NCI-H187 treated with DMSO at 0.1 percent for 48 hours (cell line): ENCODE measurements at places on chromosomes 7 and 10.

- no peak for DNase-seq
Measured at GRCh38 chr10:51198170-51198569, 123.9 kb downstream of the PRKG1 start.

GRCh38 chr7:6482307-6482706 is 34.6 kb upstream of the DAGLB start:
- no peak for DNase-seq

GRCh38 chr10:51382181-51382580 is 307.9 kb downstream of the PRKG1 start:
- no peak for DNase-seq

DNA sequence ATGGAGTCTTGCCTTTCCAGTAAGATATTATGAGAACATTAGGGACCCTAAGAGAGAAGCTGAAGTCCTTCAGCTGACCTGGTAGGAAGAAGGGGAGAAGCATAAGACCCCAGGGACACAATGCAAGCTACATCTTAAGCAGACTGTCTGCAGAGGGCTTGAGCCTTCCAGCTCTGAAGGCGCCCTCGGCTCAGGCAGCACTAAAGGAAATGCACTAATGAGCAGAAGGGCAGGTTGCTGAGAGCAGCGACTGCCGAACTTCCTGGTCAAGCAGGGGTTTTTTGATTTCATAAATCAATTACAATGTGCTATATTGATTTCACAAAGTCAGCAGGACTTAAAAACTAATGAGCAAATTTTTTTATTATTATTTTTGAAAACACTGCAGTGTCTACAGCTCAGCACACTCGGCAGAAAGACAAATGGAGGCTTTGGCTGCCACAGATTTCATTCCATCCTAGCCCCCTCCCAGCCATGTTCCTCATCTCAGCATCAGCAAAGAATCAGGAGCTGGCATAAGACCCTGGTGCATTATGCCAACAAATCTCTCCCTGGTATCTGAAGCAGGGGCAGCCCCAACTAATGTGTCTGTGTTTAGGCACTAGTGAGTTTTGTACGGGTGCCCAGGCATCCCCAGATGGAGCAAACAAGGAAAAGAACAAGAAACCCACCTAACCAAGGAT is 57.1 kb downstream of the LRRTM3 start:
- DNase-seq = no peak

GRCh38 chr10:15879058-15879457 is 18.8 kb upstream of the MINDY3 start:
- no peak for DNase-seq

DNA sequence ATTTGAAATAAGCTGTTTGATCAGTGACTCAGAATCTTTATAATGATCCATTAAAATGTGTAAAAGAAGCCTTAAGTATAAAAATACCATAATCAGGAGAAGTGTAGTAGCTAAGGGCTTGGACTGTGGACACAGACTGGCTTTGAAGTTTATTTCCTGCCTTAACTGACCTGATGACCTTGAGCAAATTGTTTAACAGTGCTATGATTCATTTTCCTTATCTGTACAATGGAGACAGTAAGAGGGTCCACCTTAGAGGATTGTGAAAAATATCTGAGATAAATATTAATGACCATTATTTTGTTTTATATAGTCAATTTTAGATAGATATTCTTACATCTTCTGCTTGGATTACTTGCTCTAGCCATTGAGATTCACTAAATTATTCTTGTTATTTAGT is 13.3 kb upstream of the RPA3 start:
- no peak for DNase-seq

- no peak for DNase-seq
Measured at GRCh38 chr10:50361946-50362345, 110.6 kb upstream of the ASAH2 start.

- DNase-seq = no peak
Measured at GRCh38 chr7:3559278-3559677, 258.2 kb downstream of the SDK1 start.

DNA sequence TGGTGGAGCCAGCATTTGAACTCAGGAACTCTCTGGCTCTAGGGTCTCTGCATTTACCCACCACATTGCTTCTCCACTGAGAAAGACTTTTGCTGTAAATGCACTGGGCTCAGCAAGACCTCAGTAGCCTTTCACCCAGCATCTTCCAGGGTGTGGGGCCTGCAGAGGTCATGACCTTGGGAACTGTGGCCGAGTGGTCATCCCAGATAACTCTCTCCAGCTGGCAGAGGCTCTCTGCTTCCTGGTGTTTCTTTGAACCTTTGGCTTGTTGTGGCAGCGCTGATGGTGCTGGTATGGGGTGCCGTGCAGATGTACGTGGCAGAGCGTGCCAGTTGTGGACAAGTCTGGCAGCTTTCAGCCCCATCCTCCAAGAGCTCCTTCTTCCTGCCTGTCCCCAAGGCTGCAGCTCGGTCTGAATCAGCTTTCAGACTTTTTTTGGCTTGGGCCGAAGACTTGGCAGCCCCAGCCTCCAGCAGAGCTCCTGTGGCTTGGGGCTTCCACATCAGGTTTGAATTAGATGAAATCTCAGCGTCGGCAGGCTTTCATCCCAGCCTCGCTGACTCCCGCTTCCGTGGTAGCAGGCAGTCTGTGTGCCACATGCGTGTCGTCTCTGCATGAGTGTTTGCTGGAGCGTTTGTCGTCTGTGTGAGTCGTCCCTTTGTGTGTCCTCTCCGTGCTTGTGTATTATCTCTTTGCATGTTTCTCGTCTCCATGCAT is 21.5 kb downstream of the ADAMTS14 start:
- no peak for DNase-seq

DNA sequence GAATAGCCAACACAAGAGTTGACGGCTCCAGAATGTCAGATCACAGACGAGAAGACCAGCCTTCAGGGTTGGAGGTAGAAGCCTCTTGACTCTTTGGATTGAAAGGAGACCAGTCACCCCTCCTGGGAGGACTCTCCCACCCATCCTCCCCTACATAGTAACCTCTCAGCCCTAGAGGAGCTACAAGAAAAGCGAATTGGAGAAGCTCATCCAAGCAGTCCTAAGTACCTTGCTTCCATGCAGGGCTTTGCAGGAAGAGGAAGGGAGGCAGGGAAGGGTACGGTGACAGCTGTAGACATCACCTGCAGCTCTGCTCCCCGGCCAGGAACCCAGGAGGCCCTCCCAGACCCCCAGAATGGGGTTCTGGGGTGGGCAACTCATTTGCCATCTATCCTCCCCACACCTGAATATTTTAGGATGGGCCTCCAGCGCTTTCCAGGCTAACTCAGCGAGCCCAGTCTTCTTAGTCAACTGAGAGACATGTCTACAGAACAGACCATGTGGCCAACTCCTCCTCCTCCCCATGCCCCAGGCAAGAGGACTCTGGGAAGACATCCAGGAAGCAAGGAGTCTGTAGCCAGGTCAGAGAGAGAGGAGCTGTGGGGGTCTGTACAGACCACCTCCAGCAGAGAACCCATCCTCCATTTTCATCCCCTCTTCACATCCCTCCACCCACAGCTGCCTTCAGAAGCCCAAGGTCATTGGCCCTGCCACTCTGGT is 55.6 kb upstream of the LBX1 start:
- no peak for DNase-seq

GRCh38 chr7:134014935-134015334 is 112.2 kb upstream of the LRGUK start:
- DNase-seq = no peak

DNA sequence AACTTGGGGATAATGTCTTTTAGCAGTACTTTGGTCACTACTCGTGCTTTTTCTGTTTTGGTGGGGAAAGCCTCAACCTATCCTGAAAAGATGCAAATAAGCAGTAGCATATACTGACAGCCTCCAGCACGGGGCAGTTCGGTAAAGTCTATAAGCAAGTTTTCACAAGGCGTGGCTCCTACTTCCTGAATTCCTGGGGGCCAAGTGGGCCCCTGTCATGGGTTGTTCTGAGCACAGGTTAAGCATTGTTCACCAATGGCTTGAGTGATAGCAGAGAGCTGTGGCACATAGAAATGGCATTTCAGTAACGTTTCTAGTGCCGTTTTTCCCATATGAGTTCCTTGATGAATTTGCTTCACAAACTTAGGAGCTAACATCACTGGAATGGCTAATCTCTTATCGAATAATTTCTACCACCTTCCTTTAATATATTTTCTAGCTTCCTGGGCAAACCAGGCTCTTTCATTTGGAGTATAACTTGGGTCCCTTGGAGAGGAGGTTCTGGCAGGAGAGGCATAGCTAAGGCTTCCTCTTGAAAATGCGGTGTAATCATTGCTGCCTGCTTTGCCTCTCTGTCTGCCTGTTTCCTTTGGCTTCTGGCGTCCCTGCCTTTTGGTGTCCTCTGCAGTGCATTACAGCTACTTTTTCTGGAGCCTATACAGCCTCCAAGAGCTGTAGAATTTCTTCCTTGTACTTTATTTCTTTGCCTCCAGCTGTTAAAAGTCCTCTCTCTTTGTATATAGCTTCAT is 11.7 kb upstream of the ZNF239 start:
- no peak for DNase-seq

DNA sequence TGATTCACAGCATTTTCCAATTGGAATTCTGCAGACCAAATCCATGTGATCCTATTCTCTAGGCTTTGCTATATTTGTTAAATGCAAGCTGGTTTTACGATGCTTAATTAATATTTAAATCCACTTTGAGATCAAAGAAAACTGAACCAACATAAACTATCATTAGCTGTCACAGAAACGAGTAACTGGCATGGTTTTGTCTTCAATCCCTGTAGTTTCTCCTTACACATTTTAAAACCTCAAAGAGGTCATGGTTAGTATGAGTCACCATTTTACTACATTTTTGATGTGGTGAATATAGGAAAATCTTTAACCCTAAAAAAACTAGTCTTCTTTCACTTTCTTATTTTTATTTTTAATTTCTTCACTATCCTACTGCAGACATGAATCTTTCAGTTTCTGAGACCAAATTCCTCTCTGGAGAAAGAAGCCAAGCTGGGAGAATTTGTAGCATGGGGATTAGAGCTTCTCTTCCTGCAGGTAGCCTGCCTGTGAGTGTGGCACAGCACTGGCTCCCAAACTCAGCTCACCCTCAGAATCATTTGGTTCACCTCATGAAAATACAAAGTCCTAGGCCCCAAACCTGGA is 8.7 kb upstream of the LIPM start:
- no peak for DNase-seq

GRCh38 chr10:71713135-71714030 is 6.2 kb downstream of the C10orf105 start:
- no peak for DNase-seq

DNA sequence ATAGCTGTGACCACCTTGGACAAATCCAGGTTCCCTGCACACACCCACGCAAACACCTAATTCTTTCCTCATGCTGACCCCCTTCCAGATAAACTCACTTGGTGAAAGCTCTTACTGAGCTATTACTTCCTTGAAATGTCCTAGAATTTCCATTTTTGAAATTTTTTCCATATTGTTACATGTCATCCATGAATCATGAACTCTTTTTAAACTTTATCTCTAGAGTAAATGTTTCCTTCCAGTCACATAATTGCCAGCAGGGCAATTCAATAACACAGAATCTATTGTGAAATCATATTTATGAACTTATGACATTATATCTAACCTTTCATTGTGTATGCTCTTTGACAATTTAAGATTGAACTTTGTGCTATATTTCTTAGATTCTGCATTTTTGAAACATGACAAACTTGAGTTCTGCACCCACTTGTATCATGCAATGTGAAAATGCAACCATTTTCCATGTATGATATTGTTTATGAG is 26.8 kb upstream of the FGL2 start:
- no peak for DNase-seq

GRCh38 chr10:26717476-26717875 is 20.0 kb downstream of the PDSS1 start:
- no peak for DNase-seq

DNA sequence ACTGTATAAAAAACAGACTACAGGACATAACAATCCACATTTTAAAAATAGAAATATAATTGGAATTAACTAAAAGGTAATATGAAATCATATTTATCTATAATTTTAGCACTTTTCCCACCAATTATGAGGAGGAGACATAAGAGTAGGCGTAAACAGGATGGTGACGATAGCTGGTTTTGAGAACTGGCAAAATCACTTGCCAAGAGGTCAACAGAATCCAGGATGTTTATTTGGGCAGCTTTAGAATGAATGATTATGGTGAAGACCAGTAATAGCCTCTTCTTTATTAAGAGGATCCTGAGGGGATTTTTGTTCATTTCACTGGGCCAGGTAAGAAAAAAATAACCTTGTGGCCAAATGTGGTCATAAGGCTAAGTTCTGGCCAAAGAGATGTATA is 67.2 kb downstream of the TPK1 start:
- DNase-seq = no peak

- DNase-seq = no peak
Measured at GRCh38 chr7:45897042-45897690, 8.9 kb downstream of the IGFBP1 start.

DNA sequence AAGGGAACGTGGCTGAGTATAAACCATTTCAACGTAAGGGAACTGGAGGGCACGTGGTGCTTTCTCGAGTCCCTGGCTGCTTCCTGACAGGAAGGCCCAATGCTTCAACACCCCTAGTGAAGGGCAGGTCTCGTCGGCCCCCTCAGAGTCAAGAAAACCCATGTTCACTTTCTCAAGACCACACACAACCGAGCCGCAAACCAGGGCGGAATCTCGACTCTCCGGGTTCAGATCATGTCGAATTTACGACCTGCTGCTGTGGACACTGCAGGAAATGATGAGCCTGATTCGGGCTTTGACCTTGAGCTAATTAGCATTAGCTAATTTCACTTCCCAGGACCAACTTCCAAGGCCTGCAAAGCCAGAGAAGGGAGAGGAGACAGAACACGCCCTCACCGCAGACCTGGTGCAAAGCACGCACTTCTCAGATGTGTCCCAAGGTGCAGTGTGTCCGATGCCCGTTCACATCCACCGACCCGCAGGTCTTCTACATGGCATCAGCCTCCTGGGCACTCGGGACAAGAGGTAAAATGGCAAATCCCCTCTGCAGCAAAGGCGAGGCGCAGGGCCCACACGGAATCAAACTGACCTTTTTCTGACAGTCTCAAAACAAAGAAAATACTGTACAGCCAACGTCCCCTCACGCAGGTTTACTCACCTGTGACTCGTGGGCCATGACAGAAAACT is 94.7 kb downstream of the DIP2C start:
- DNase-seq = no peak

DNA sequence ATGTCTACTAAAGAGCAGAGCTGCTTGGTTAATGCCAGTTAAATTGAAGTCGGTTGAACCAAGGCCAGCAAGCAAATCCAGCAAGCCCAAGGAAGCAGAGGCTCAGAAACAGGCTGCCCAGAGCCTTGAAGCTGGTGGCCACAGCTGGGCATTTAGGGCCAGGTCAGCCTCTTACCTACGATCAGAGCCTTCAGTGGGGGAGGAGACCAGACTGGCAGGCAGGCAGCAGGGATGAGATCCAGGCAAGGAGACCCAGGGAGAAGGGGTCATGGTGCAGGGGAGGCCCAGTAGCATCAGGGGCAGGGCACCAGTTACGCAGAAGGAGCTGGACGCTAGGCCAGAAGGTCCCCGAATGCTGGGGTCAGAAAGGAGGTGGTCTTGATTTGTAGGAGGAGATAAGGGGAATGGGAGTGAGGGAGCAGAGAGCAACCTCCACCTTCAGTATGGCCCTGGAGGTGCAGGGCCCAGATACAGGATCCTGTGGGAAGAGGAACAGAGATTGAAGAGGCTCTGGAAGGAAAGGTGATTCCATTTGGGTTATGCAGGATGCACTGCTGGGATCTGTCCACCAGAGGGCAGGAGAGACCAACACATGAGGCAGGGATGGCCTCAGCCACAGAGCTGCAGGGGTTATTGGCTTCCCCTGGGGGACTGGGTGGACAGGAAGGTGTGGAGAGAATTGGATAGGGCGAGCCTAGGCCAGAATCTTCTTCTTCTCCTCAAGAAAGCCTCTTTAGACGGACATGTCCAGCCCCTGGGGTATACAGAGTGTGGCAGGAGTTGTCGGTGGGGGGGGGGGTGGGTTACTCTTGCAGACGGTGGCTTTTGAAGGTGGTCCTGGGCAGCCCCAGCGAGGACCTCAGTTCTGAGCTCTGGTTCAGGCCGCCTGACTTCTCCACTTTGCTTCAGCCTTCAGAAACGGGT is 132.6 kb upstream of the PODXL start:
- DNase-seq = no peak
